ENCODE measurements at places on chromosomes 7 and 10.

- DNase-seq, result no peak
- H3K4me1 ChIP-seq, result no peaks in the 10 kb centered on the region
- H3K27me3 ChIP-seq, result no peaks in the 10 kb centered on the region
- no peaks in the 10 kb centered on the region for H3K36me3 ChIP-seq
- no peak overlapping the region for H3K27ac ChIP-seq
- H3K4me3 ChIP-seq, result no peak overlapping the region
Measured at GRCh38 chr7:86600506-86601290, 43.0 kb upstream of the GRM3 start.

GRCh38 chr7:15905251-15906040, 219.0 kb upstream of the MEOX2 start:
- H3K36me3 ChIP-seq, result no peaks in the 10 kb centered on the region
- H3K4me1 ChIP-seq, result no peaks in the 10 kb centered on the region
- H3K4me3 ChIP-seq, result no peak overlapping the region
- no peak for DNase-seq
- no peak overlapping the region for H3K27ac ChIP-seq

- DNase-seq, result no peak
- no peaks in the 10 kb centered on the region for H3K27me3 ChIP-seq
- H3K27ac ChIP-seq, result no peak overlapping the region
- H3K36me3 ChIP-seq, result peaks cover 66% of the 10 kb centered on the region
- peaks cover 6% of the 10 kb centered on the region for H3K4me1 ChIP-seq
Measured at GRCh38 chr7:37089972-37090371, 358.7 kb downstream of the ELMO1 start.

DNA sequence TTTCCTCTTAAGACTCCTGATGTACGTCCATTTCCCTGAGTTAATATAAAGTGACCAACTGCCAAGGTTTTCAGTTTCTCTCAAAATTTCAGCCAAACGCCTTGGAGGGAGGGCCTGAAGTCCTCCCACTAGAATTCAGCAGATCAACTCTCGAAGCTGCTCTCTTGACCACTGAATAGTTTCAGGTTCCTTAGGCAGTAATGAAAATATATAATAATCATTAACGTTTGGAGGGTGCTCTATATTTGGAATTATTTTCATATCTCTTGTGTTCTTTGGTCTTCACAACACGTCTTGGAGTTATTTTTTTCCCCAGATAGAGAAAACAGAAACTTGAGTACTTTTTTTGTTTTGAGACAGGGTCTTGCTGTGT, 123.6 kb upstream of the SFMBT2 start:
- H3K27me3 ChIP-seq, result peaks cover 8% of the 10 kb centered on the region
- DNase-seq, result no peak
- peaks cover 7% of the 10 kb centered on the region for H3K4me1 ChIP-seq

DNA sequence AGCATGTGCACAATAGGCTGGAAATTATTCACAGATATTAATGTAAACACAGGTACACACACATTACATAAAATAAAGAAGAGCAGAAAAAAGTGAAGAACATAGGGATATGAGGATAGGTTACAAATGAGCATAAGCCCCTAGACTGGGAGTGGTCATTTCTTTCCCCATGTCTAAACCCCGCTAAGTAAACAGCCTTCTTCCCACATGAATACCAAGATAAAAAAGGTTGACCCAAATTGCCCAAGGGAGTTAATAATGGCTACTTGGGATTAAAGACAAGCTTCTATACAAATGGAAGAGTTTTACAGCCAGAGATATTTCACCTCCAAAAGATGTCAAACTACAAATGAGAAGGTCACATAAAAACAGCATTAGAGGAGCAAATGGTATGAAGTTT, 527.1 kb upstream of the CELF2 start:
- no peaks in the 10 kb centered on the region for H3K4me1 ChIP-seq
- H3K36me3 ChIP-seq, result no peaks in the 10 kb centered on the region
- no peak overlapping the region for H3K4me3 ChIP-seq

GRCh38 chr10:49578392-49578791, 31.7 kb upstream of the SLC18A3 start:
- H3K4me1 ChIP-seq, result peaks cover 8% of the 10 kb centered on the region
- DNase-seq, result no peak
- no peaks in the 10 kb centered on the region for H3K36me3 ChIP-seq
- no peak overlapping the region for H3K4me3 ChIP-seq

- H3K4me1 ChIP-seq, result no peaks in the 10 kb centered on the region
- H3K4me3 ChIP-seq, result no peak overlapping the region
- H3K36me3 ChIP-seq, result no peaks in the 10 kb centered on the region
Measured at GRCh38 chr7:31000161-31000693, 36.5 kb downstream of the GHRHR start.

DNA sequence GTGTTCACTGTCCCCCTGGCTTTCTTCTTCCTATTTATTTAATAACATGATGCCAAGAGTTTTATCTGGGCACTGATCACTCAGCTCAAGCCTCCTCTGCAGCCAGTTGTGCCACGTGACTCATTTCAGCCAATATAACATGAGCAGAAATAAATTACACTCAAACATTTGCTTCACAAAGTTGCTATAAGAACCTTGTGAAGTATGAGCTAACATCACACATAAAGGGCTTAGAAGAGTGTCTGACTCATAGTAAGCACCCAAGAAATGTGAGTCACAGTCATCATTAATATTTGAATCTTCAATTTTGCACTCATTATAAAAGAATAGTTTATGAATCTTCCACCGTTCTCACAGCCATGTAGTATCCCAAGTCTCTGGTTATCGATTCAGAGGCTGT, 414.6 kb upstream of the NPVF start:
- no peak overlapping the region for H3K4me3 ChIP-seq
- no peaks in the 10 kb centered on the region for H3K4me1 ChIP-seq
- DNase-seq, result no peak

DNA sequence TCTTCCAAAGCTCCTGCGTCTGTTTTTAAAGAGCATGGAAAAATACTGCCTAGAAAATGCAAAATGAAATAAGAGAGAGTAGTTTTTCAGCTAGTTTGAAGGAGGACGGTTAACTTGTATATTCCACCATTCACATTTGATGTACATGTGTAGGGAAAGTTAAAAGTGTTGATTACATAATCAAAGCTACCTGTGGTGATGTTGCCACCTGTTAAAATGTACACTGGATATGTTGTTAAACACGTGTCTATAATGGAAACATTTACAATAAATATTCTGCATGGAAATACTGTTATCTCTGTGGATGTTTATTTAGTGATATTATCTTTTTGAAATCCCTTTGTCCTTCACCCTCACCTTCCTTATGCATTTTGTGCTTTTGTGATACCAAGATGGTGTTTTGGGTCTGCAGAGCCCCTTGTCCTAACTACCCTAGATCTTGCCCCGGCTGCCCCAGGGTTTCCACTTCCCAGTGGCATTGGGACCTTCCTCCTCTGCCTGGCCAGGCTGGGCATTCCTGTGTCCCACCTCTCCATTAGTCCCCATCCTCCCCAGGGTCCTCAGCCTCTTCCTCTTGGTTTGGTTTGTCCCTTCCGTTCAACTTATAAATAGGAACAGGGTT, 5.2 kb downstream of the IGFBP1 start:
- peaks cover 74% of the 10 kb centered on the region for H3K27me3 ChIP-seq
- peaks cover 2% of the 10 kb centered on the region for H3K4me1 ChIP-seq

GRCh38 chr10:4723860-4724259, 102.1 kb upstream of the AKR1E2 start:
- no peaks in the 10 kb centered on the region for H3K27me3 ChIP-seq
- H3K27ac ChIP-seq, result no peak overlapping the region
- DNase-seq, result no peak
- H3K4me1 ChIP-seq, result no peaks in the 10 kb centered on the region

GRCh38 chr7:135672560-135673359, 10.4 kb downstream of the STMP1 start:
- H3K4me1 ChIP-seq, result peaks cover 19% of the 10 kb centered on the region
- no peak for DNase-seq
- no peak overlapping the region for H3K27ac ChIP-seq
- H3K27me3 ChIP-seq, result no peaks in the 10 kb centered on the region
- H3K4me3 ChIP-seq, result no peak overlapping the region

DNA sequence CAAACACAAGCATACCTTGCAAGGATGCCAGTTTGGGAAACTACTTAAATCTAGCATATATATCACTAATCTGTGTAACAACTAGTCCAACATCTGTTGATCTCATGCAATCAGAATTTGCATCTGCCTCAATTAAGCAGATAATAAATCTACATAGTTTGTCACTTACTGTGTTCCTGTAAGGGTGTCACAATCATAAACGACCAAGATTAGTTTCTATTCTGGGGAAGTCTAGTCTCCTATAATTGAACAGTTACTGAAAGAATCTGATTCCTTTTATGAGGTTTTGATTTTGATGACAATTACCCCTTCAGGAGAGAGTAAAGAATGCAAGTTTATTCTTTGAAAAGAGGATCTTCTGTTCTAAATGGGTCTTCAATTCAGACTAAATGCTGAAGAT, 85.5 kb upstream of the LRRN3 start:
- H3K27ac ChIP-seq, result no peak overlapping the region
- no peaks in the 10 kb centered on the region for H3K27me3 ChIP-seq
- no peaks in the 10 kb centered on the region for H3K36me3 ChIP-seq
- H3K4me3 ChIP-seq, result no peak overlapping the region

DNA sequence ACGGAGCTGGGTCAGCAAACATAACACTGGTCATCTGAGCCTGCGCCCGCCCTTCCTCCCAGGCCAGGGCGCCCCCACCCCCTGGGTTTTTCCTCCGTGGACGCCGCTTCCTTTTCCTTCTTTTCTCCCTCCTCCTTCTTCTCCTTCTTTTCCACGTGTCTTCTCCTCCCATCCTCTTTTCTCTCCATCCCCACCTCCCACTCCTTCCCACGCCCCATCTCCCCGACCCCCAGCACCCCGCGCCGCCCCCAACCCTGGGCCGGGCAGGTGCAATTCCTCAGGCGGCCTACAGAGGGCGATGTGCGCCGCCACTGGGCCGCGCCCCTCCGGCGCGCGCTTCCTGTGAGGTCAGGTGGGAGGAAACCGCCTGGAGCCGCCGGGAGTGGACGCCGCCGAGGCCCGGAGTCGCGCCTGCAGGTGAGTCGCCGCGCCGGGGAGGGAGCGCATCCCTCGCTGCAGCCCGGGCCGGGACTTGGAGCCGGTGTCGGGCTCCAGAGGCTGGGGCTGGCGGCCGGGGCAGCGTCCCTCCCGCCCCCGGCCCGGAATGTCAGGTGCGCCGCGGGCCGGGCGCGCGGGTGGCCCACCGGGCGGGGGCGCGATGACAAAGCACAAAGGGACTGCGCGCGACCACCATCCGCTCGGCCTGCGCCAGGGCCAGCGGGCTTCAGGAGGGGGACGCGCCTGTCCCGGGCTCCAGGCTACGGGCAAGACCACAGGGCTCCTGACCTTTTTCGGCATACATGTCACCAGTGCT, at the start of gene FAM241B:
Gene FAM241B (plus strand): TSS at position 351 of the 754 bp plus-strand sequence. CDS start 1,497 bp downstream, outside the sequence.
- H3K27me3 ChIP-seq, result peaks cover 31% of the 10 kb centered on the region
- H3K4me1 ChIP-seq, result no peaks in the 10 kb centered on the region
- H3K4me3 ChIP-seq, result peak within 1 kb of the TSS; percentile 49
- peak; percentile 36 for DNase-seq
- no peak within 1 kb of the TSS for H3K27ac ChIP-seq
- H3K36me3 ChIP-seq, result no peaks in the 10 kb centered on the region

DNA sequence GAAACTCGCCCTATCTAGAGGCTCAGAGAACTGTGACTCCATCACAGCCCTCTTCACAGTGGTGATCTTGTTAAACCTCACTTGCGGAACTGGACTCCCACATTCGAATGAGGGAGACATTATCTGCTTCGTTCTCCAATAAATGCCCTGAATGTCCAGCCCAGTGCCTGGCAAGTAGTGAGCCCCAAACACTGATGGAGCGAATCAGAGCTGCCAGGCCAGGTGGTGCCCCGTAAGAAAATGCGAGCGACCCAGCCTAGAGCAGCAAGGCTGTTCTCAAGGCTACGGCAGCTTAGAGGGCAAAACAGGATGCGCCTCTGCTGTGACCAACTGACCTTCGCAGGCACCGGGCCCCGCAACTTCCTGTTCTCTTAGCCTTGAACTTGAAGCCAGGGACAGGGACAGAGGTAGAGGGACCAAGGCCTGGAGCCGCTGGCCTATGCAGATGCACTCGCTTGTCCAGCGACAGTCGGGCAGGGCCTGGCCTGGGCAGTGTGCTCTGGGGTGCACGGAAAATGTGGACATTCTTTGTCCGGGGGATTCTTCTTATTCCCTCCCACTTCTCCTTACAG, 217.6 kb downstream of the TCERG1L start:
- H3K27me3 ChIP-seq, result no peaks in the 10 kb centered on the region
- H3K27ac ChIP-seq, result no peak overlapping the region
- no peaks in the 10 kb centered on the region for H3K36me3 ChIP-seq
- no peak for DNase-seq
- no peaks in the 10 kb centered on the region for H3K4me1 ChIP-seq

GRCh38 chr10:22226599-22226998, 8.8 kb upstream of the EBLN1 start:
- H3K27me3 ChIP-seq, result peaks cover 8% of the 10 kb centered on the region
- H3K4me3 ChIP-seq, result no peak overlapping the region
- H3K27ac ChIP-seq, result no peak overlapping the region
- H3K36me3 ChIP-seq, result peaks cover 2% of the 10 kb centered on the region
